T-helper 1 cell (primary cell): ENCODE measurements at places on chromosomes 1 and 21.
A peak's percentile ranks its signal among the peaks of the same experiment; 100 is the strongest.

- DNase-seq, result no peak
Measured at GRCh38 chr1:107105914-107106313, 34.9 kb upstream of the NTNG1 start.

DNA sequence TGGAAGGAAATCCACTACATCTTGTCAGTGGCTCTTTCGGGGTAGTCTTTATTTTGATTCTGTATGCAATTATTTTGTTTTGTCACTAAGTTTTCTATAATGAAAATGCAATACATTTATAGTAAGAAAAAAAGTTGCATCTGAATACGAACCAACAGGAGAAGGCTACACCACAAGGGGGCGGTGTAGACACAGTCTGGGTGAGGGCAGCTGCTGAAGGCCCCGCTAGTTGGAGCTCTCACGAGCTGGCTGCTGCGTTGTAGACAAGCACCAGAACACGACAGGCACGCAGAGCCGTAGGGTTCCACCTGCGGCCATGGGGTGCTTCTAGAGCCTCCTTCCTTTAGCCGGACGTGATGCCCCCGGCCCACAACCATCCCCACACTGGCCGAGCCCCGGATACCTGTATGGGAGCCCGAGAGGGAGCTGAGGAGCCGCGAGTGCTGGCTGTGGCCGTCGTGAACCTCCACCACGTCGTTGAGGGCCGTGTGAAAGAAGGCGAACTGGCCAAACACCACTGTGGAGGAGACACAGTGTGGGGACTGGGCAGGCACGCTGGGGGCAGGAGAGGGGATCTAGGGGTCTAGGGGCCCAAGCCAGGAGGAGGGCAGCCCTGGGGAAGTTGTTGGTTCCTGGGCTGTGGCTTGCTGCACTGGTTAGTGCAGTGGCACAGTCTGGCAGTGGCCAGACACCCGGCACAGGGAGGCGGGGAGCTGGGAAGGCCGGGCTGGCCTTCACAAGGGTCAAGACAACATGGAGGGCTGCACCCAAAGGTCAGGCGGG lies 160.8 kb downstream of the ZSCAN20 start:
- DNase-seq, result peak; percentile 73

GRCh38 chr1:112803906-112804762 lies 89.0 kb upstream of the PPM1J start:
- no peak for DNase-seq

DNA sequence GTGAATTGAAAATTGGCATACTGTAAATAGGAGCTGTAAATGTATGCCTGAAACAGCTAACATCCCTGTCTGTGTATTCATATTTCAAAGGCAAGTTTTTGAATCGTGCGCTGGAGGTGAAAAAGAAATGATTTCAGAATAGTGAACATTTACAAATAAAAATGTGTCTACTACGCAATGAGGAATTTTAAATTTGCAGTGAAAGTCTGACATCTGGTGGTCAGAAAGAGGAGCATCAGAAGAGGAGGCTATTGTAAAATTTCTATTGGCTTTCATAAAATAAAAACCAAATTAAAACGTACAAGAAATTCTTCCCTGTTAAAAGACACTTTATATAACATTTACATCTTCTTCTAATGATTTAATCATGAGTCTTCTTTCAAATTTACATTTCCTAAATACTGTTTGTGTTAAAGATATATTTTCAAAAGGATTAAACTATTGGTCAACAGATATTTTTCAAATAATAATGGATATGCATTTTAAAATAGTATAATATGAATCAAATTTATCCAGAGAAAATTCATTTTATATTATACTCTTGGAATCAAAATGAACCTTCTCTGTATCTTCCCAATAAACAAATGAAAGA lies 113.7 kb upstream of the RRP15 start:
- peak; percentile 4 for DNase-seq

DNA sequence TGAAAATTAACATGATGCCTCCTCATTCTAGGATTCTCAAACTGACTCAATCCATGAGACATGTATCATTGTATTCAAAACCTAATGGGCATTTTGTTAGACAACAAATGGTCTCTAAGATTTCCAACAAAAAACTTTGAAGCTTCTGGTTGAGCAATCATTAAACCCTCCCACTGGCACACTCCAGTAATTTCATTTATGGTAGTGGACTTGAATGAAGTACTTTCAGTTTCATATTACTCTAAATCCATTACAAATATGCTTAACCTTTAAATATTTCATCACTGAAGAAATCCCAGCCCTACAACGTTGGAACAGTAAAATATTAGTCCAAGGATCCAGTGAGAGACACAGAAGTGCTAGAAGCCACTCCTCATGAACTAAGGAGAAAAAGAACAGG lies 43.5 kb downstream of the GBP6 start:
- no peak for DNase-seq

DNA sequence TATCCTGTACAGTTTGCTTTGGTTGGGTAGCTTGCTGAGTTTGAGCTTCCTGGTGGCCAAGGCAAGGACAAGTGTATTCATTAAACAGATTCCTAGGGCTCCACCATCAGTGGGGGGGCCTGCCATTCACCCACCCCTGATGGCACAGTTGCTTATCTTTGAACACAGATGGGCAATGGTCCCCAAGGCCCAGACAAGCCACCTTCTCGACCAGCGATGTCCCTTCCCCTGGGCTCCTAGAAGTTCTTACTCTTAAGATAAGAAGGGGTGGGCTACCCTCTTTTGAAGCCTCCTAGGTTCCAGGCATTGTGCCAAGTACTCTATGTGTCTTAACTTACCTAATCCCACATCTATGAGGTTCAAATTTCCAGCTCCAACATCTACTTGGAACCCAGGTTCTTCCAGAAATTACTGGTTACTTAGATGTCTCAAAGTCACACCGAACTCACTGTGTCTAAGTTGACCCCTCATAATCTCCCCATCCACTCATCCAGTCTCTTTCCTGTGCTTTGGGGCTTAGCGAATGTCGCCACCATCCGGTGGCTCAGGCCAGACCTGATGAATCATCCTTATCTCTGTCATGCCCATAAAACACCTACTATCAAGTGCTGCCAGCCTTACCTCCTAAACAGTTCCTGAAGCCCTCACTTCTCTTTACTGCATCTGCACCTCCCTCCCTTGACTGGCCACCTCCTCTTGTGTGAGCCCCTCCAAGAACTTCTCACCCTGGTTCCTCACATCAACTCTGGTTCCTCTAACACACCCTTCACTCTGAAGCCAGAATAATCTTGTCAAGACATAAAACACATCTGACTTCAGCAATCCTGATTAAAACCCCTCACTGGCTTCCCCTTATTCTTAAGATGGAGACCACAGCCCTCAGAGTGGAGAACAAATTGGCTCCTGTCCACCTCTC lies 50.1 kb downstream of the KLHDC7A start:
- DNase-seq, result no peak
